Renal cortex interstitium (tissue), 15 donors: ENCODE measurements at places on chromosomes 16 and 17.

GRCh38 chr16:68088130-68088972 lies 3.2 kb downstream of the NFATC3 start:
- DNase-seq: no peak

GRCh38 chr17:82979718-82980117 lies 99.7 kb upstream of the METRNL start:
- DNase-seq: no peak

- DNase-seq: no peak
Measured at GRCh38 chr16:83713597-83713996, 94.2 kb upstream of the HSBP1 start.

DNA sequence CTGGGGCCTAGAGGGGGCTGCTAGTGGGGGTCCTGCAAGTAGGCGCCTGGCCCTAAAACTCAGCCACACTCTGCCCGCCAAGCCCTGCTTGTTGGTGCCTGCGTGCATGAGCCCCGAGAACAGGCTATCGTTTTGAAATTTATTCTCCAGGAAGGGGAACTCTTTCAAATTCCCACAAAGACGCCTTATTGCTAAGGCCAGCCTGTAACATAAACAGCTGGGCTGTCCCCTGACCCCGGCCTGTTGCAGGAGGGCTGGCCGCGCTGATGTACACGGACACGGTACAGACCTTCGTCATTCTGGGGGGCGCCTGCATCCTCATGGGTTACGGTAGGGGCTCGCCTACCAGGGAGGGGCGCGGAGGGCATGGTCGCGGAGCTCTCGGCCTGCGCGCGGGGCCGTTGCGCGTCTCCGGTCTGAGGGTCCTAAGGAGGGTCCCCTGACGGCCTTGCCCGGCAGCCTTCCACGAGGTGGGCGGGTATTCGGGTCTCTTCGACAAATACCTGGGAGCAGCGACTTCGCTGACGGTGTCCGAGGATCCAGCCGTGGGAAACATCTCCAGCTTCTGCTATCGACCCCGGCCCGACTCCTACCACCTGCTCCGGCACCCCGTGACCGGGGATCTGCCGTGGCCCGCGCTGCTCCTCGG lies 4.3 kb downstream of the SLC5A2 start:
- DNase-seq: no peak

GRCh38 chr17:76570457-76570856 lies 15.2 kb downstream of the ST6GALNAC2 start:
- no peak for DNase-seq
